ENCODE measurements at places on chromosomes 12 and 14.

- DNase-seq = no peak
These were observed 76.8 kb downstream of the PDE6H start for GRCh38 chr12:15049461-15050153.

GRCh38 chr12:11758510-11759493, 109.3 kb downstream of the ETV6 start:
- no peak for DNase-seq

DNA sequence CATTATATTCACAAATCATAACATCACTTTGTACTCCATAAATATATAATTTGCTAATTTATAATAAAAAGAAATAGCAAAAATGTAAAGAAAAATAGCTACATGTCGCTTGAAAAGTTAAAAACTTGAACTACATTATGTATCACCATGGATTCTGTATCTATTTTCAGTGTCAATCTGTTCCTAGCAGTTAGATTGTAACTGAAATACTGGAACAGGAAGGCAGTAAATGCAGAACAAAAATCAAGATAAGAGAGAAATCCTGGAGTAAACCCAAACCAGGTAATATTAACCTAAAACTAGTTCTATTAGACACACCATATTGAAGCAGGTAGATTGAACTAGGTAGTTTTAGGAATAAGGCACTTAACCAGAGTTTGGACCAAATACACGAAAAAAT, 60.3 kb downstream of the IPO8 start:
- DNase-seq = no peak

- DNase-seq = no peak
These were observed 154.1 kb upstream of the SYT10 start for GRCh38 chr12:33593753-33594152.

GRCh38 chr12:22551624-22552023, 7.3 kb upstream of the C2CD5 start:
- DNase-seq = no peak

DNA sequence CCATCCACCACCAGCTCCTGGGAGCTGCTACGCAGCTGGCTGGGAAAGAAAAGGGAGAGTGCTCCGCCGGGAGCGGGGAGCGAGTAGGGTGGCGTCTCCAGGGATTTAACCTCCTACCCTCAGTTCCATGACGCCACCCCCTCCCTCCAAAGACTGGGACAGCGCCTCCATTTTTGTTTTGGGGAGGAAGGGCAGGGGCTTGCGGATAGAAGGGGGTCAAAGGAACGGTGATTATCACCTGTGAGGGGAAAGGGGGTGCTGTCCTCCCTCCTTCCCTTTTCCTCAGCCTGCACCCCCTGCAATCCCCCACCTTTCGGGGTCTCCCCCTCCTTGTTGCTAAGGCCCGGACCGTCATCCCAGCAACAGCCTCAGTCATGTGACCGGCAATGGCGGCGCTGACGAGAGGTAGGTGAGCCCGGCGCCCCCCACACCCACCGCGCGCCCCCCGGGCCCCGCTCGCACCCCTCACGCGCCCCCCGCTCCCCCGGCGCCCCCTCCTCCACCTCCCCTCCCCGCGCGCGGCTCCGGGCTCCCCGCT, at the start of gene DTX3:
Gene DTX3 (plus strand): TSS at position 371 of the 538 bp plus-strand sequence. CDS start 1,694 bp downstream, outside the sequence.
- DNase-seq = no peak

- DNase-seq = no peak
These were observed 235.5 kb upstream of the NPAS3 start for GRCh38 chr14:32703183-32703621.

GRCh38 chr12:46402451-46402850, 29.9 kb upstream of the SLC38A2 start:
- no peak for DNase-seq

GRCh38 chr14:68372368-68372767, 420.5 kb downstream of the ZFP36L1 start:
- no peak for DNase-seq

DNA sequence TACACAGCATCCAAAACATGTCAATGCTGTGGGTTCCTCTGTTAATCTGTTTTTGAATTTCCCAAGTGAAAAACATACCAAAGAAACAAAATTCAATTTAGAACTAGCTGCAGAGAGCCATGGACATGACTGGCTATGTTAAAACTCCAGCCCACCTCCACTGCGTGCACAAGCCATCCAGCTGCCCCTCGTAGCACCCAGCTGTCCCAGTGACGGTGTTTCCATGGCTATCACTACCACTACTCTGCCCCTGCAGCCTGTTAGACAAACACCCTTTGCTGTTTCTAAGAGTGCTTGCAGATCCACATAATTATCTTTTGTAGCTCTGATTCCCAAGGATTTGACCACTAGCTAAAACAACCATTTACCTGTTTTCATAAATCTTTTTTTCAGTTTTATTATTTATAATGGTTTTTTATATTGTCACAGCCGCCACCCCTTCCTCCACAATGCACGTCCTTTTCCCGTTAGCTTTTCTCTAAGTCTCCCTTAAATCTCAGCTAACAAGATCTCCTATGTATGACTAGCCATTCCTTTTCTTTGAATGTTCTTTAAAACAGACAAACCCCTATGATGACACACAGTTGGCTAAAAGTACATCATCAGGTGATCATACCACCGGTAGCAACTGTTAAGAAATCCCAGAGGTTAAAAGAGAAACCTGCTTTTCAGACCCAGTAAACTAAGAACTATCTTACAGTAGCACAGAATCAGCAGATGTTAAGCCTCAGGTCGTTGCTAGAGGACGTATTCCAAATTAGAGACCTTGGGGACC, 37.8 kb upstream of the NAA30 start:
- no peak for DNase-seq

- no peak for DNase-seq
These were observed 16.8 kb downstream of the OR4K1 start for GRCh38 chr14:19947413-19948090.

DNA sequence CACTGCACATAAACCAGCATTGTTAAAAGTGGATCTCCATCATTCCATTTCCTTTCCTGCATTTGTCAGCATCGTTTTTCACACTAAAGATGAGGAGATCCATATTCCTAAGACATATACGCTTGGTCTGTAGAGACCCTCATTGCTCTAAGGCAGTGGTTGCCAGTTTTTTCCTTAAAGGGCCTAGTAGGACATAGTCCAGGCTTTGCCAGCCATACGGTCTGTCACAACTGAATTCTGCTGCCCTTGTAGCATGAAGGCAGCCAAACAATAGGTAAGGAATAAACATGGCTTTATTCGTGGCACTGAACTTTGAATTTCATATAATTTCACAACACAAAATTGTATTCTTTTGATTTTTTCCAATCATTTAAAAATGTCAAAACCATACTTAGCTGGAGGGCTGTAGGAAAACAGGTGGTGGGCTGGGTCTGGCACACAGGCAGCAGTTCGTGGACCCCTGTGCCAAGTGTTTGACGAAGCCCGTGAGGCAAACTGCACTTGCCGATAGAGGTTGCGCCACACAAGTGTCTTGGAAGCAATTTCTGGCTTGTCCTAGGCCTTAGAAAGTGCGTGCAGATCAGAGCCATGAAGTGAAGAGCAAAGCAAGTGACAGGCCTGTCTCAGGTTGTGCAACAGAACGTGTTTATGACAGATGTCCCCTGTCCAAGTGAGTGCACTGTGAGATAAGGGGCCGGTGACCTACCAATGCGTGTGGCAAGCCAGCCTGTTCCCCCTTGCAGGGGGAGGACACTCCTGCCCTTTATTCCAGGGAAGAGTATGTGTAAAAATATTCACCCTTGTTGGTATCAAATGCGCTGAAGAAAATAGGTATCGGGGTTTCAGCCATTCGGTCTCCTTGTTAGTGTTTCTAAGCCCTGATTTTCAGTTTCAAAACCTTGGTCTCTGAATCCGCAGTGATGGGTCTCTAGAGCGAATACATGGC, 916 bp upstream of the CHPT1 start:
- no peak for DNase-seq

GRCh38 chr14:64973026-64973442, 898 bp upstream of the RAB15 start:
- DNase-seq = no peak

GRCh38 chr12:76030341-76031080, 1.1 kb downstream of the PHLDA1 start:
- DNase-seq = peak; percentile 67

GRCh38 chr12:51954561-51955361, 3.3 kb downstream of the ACVR1B start:
- DNase-seq = no peak

- no peak for DNase-seq
These were observed 186.6 kb downstream of the TMTC2 start for GRCh38 chr12:82873309-82873708.

- DNase-seq = no peak
These were observed 29.2 kb downstream of the VWF start for GRCh38 chr12:6095269-6095668.

DNA sequence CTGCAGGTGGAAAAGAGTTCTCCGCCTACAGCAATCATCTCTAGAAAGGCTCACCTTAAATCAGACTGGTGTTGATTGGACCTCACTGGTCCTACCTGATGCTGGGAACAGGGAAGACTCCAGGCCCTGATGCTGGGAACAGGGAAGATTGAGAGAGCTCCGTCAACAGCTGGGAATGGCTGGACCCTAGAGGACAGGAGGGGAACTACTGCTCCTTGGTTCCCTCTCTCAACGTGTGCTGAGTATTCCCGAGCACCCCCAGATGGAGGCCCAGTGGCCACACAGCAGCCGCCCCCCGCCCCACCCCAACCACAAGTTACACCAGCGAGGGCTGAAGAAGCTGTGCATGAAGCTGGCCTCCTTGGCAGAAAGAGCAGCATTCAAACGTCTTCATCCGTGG, 240.3 kb downstream of the SLC15A4 start:
- no peak for DNase-seq

DNA sequence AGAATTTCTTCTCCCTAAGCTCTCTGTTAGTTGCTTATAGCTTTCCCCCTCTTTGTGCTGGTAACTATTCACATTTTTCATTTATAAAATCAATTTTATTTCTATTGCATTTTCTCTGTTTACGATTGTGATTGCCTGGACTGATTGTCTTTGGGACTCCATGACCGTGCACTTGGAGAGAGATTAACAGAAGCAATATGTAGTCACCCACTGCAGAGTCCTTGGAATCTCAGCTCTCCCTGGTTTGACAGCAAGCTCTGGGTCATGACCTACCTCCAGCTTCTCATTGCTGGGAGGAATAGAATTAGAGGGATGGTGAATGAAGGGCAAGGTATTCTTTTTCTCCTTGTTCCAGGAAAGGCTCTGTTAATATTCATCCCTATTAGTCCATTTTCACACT, 398.2 kb downstream of the AACS start:
- no peak for DNase-seq

DNA sequence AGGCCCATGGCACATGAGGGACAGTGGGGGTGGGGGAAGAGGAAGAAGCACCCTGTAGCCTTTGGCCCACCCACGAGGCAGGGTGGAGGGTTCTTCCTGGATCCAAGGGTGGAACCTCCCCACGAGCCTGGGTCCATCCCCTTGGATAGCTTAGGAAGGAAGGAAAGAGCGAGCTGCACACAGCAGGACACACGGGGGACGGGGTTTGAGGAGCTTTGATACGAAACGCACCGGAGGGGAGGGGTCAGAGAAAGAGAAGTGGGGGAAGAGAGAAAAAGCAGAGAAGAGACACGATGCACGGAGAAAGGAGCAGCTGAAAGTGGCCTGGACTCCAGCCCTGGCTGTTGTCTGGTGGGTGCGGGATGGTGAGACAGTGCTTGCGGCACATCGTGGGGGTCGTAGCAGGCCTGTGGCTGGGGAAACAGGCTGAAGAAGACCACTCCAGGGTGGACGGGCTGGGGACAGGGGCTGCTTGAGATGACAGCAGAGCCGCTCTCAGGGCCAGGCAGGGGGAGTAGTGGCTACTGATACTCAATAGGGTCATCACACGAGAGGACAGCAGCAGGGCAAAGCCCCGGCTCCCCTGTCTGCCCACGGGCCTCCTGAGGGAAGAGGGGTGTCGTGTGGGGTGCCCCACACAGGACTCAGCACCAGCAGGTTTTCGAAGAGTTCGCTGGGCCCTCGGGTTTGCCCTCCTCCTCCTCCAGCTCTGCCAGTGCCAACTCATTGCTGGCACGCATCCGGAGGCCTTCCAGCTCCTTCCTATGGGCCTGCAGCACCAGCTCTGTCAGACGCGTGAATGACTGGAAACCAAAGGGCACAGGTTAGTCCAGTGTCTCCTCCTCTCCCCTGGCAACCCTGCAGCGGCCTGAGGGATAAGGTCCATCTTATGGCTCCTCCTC, 5.4 kb upstream of the GPX2 start:
- DNase-seq = no peak

GRCh38 chr14:94313991-94314655, 9.0 kb downstream of the SERPINA6 start:
- no peak for DNase-seq
